ENCODE measurements at places on chromosomes 2 and 18.

GRCh38 chr2:159265171-159265576 lies 21.3 kb downstream of the WDSUB1 start:
- no peak for DNase-seq
- H3K27me3 ChIP-seq, result no peaks in the 10 kb centered on the region
- no peak overlapping the region for H3K4me3 ChIP-seq
- peaks cover 3% of the 10 kb centered on the region for H3K36me3 ChIP-seq
- H3K27ac ChIP-seq, result no peak overlapping the region

DNA sequence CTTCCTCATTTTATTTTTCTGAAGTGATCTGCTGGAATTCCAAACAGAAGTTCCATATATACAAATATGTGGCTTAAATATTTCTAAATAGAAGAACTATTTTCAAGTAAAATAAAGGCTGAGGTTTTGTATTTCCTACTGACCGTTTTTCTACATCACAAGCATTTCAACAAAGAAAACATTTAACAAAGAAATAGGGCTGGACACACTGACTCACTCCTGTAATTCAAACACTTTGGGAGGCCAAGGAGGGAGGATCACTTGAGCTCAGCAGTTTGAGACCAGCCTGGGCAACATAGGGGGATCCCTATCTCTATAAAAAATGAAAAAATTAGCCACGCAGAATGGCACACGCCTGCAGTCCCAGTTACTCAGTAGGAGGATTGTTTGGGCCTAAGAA lies 44.6 kb downstream of the TANK start:
- H3K27ac ChIP-seq, result no peak overlapping the region
- peaks cover 3% of the 10 kb centered on the region for H3K36me3 ChIP-seq
- no peak overlapping the region for H3K4me3 ChIP-seq
- no peaks in the 10 kb centered on the region for H3K4me1 ChIP-seq

GRCh38 chr18:37471637-37472036 lies 94.0 kb downstream of the CELF4 start:
- no peak overlapping the region for H3K4me3 ChIP-seq
- no peaks in the 10 kb centered on the region for H3K36me3 ChIP-seq
- H3K27me3 ChIP-seq, result no peaks in the 10 kb centered on the region
- H3K4me1 ChIP-seq, result no peaks in the 10 kb centered on the region
- no peak for DNase-seq

DNA sequence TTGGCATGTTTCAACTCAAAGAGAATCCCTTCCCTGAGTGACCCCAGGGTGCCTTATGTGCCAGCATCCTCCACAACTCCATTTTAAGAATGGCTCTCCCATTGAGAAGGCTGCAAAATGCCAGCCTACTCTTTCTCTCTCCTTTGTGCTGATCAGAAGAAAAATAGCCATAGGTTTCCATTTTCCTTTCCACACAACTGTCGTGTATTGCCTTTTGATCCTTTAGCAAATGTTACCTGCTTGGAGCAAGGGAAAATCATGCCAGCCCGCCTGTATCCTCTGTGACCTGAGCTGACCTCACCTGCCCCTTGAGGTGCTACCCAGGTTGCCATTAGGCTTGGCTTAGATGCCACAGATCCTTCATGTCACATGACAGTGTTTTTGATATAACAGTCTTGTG lies 38.8 kb downstream of the DPYSL5 start:
- H3K27me3 ChIP-seq, result no peaks in the 10 kb centered on the region
- H3K4me1 ChIP-seq, result no peaks in the 10 kb centered on the region
- H3K27ac ChIP-seq, result no peak overlapping the region
- no peak for DNase-seq
- no peaks in the 10 kb centered on the region for H3K36me3 ChIP-seq
- no peak overlapping the region for H3K4me3 ChIP-seq

GRCh38 chr18:65990944-65991708 lies 240.3 kb downstream of the CDH7 start:
- no peaks in the 10 kb centered on the region for H3K36me3 ChIP-seq
- no peak for DNase-seq
- H3K27ac ChIP-seq, result no peak overlapping the region
- no peaks in the 10 kb centered on the region for H3K27me3 ChIP-seq
- no peak overlapping the region for H3K4me3 ChIP-seq

- H3K27ac ChIP-seq, result no peak overlapping the region
- no peaks in the 10 kb centered on the region for H3K36me3 ChIP-seq
- no peak overlapping the region for H3K4me3 ChIP-seq
- H3K4me1 ChIP-seq, result no peaks in the 10 kb centered on the region
- H3K27me3 ChIP-seq, result no peaks in the 10 kb centered on the region
These were observed 204.2 kb downstream of the L3MBTL4 start for GRCh38 chr18:6210349-6211173.

- H3K27me3 ChIP-seq, result no peaks in the 10 kb centered on the region
- H3K4me1 ChIP-seq, result peaks cover 45% of the 10 kb centered on the region
- H3K36me3 ChIP-seq, result no peaks in the 10 kb centered on the region
- peak within 1 kb of the TSS; percentile 51 for H3K27ac ChIP-seq
- H3K4me3 ChIP-seq, result peak within 1 kb of the TSS; percentile 97
These were observed at the start of gene KIF3C for GRCh38 chr2:25982273-25982967. KIF3C (minus strand) TSS chr2:25982497; CDS start chr2:25981917, 580 bp downstream.

DNA sequence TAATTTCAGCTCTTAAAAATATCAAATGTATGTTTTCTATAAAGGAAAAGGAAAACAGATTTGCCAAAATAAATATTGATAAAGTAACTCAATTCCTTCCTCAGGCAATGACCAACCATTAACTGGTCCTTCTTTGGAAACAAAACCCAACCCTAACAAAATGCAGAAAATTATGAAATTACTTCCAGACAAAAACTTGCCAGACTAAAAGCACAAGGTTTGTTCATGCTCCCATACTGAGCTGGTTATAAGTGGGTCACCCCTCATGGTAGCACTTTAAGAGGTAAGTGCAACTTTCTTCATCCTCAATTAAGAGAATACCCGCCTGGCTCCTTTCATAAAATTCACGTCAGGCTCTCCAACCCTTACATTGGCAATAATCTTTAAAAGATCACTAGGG lies 31.1 kb upstream of the TTC32 start:
- peaks cover 9% of the 10 kb centered on the region for H3K4me1 ChIP-seq
- H3K27ac ChIP-seq, result peak overlapping the region; percentile 17
- H3K27me3 ChIP-seq, result no peaks in the 10 kb centered on the region
- no peak for DNase-seq

DNA sequence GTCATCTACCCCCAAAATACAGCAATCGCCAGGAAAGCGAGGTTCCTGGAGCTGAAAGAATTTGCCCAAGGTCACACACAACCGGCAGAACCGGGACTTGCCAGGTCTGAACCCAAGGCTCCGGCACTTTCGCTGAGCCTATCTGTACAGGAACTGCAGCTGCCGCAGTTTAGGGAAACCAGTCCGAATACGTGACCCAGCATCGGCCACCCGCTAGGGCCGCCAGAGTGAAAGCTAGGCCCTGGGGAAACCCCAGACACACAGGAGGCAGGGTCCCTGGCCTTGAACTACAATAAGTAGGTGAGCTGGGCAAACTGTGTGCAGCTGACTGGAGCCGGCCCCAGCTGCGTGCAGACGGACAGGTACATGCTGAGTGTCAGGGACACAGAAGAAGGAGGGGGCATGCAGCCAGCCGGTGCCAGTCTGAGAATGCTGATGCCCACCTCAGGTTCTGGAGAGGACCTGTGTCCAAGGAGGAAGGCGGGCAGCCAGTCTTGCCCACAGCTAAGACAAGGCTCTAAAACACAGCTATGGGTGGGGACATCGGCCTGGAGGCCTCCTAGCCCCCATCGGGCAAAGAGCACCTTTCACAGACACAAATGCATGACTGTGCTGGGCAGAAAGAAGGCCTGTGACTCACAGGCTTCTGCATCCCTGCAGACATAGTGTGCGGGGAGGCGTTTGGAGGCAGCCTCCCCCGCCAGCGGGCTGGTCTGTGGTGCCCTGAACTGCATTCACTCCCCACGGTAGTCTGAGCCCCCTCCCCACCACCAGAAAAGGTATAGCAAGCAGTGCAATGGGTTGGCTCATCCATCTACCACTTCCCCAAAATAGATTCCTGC lies 107.4 kb upstream of the ID2 start:
- no peaks in the 10 kb centered on the region for H3K36me3 ChIP-seq
- H3K4me1 ChIP-seq, result peaks cover 5% of the 10 kb centered on the region
- H3K4me3 ChIP-seq, result no peak overlapping the region
- H3K27me3 ChIP-seq, result no peaks in the 10 kb centered on the region

- no peaks in the 10 kb centered on the region for H3K27me3 ChIP-seq
- H3K4me1 ChIP-seq, result peaks cover 12% of the 10 kb centered on the region
- H3K4me3 ChIP-seq, result peak overlapping the region; percentile 96
- H3K36me3 ChIP-seq, result no peaks in the 10 kb centered on the region
- no peak for DNase-seq
These were observed 1.6 kb downstream of the PLCL1 start for GRCh38 chr2:197805715-197806633.

DNA sequence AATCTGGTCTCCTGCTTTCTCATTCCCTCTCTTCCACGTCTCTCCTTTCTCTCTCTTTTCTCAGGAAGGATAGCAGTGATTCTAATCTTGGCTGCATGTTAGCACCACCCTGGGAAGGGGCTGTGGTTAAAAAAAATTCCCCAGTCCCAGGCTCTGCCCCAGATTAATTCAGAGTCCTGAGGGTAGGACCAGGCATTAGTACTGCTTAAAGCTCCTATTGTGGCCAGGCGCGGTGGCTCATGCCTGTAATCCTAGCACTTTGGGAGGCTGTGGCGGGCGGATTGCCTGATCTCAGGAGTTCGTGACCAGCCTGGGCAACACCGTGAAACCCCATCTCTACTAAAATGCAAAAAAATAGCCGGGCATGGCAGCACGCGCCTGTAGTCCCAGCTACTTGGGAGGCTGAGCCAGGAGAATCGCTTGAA lies 35.4 kb upstream of the EML4 start:
- peak overlapping the region; percentile 64 for H3K4me3 ChIP-seq
- peaks cover 35% of the 10 kb centered on the region for H3K4me1 ChIP-seq
- peak overlapping the region; percentile 57 for H3K27ac ChIP-seq
- DNase-seq, result no peak
- H3K27me3 ChIP-seq, result no peaks in the 10 kb centered on the region

- peak overlapping the region; percentile 93 for H3K4me3 ChIP-seq
- no peaks in the 10 kb centered on the region for H3K36me3 ChIP-seq
- no peak overlapping the region for H3K27ac ChIP-seq
- DNase-seq, result no peak
These were observed 2.1 kb downstream of the FZD5 start for GRCh38 chr2:207767461-207768167.

GRCh38 chr2:95165030-95165370 lies 609 bp upstream of the ZNF2 start:
- peak overlapping the region; percentile 93 for H3K27ac ChIP-seq
- no peak for DNase-seq
- H3K36me3 ChIP-seq, result no peaks in the 10 kb centered on the region
- no peaks in the 10 kb centered on the region for H3K27me3 ChIP-seq
- H3K4me1 ChIP-seq, result peaks cover 4% of the 10 kb centered on the region

DNA sequence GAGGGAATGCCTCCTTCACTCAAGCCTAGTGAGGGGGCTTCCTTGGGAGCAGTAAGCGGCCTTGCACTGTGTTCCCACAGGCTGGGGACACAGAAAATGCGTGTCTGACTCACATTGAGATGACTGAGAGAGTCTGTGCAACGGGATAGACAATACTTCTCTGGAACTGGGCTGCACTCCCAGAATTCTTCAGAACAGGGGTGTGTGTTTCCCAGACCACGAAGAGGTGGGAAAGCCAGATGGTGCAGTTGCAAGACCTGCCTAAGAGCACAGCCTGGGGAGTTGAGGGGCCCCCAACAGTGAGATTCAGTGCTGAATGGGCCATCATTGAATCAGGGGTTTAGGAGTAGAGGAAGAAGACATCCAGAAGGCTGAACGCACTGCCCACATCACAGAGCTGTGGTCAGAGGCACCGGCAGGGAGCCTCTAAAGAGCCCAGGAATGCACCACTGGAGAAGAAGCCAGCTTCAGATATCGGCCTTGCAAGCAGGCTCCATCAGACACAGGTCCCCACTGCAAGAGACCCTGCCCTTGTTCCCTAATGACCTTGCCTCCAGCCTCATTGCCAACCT lies 36.6 kb upstream of the MRPL19 start:
- no peaks in the 10 kb centered on the region for H3K27me3 ChIP-seq
- no peak overlapping the region for H3K27ac ChIP-seq
- no peak overlapping the region for H3K4me3 ChIP-seq

DNA sequence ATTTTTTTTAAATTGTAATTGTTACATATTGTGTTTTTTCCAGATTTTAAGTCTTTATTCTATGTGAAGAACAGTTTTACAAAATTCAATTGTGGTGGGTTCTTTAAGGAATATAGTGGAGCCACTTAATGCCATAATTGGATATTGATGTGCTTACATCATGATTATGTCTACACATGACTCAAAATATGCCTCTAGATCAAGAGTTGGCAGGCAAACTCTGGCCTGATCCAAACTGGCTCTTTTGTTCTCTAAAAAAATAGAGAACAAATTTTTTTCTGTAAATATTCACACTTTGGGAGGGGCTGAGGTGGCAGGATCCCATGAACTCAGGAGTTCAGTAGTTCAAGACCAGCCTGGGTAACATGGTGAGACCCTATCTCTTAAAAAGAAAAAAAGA lies 8.3 kb downstream of the EHBP1 start:
- peaks cover 8% of the 10 kb centered on the region for H3K4me1 ChIP-seq
- H3K27me3 ChIP-seq, result no peaks in the 10 kb centered on the region
- H3K36me3 ChIP-seq, result no peaks in the 10 kb centered on the region
- no peak overlapping the region for H3K4me3 ChIP-seq
- DNase-seq, result no peak
- no peak overlapping the region for H3K27ac ChIP-seq

GRCh38 chr18:8721716-8722115 lies 16.4 kb downstream of the MTCL1 start:
- DNase-seq, result no peak
- H3K27ac ChIP-seq, result no peak overlapping the region
- no peaks in the 10 kb centered on the region for H3K4me1 ChIP-seq
- H3K36me3 ChIP-seq, result no peaks in the 10 kb centered on the region
- H3K27me3 ChIP-seq, result no peaks in the 10 kb centered on the region

GRCh38 chr2:72148837-72149555 lies 1.3 kb upstream of the CYP26B1 start:
- peak overlapping the region; percentile 72 for H3K4me3 ChIP-seq
- peaks cover 26% of the 10 kb centered on the region for H3K4me1 ChIP-seq
- no peak for DNase-seq
- H3K27ac ChIP-seq, result no peak overlapping the region
- no peaks in the 10 kb centered on the region for H3K27me3 ChIP-seq
- H3K36me3 ChIP-seq, result no peaks in the 10 kb centered on the region

GRCh38 chr2:83055376-83056010 lies 1403.6 kb downstream of the SUCLG1 start:
- H3K27me3 ChIP-seq, result no peaks in the 10 kb centered on the region
- DNase-seq, result no peak
- H3K36me3 ChIP-seq, result no peaks in the 10 kb centered on the region

DNA sequence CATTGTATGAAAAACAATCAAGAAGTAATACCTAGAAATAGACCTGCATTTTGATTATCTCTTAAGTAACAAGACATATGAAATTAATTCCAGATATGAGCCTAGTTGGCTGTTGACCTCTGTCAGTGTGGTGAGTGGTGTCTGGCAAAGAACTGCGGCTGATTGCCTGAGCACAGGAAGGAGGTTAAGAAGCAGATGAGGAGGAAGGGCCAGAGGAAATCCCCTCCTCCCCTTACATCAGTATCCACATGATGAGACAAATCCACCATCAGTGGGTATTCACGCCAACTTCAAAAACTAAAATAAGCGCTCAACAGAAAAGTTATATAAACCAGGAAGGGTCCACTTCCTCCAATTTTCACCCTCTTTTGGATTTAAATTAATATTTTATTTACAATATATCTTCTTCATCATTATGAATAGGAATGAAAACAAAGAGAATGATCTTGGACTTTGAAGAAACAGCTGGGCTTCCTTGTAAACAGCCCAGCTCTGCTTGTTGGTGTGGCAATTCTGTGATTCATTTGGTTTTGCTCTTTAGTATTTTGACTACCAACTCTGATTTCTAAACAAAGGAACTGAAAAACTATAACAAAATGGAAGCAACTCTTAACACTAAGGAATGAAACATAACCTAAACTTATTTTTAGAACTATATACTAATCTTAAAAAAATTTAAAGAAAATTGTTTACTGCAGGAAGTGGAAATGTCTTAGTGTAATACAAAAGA lies 27.3 kb downstream of the RFTN2 start:
- no peaks in the 10 kb centered on the region for H3K27me3 ChIP-seq
- peaks cover 12% of the 10 kb centered on the region for H3K36me3 ChIP-seq
- H3K4me1 ChIP-seq, result no peaks in the 10 kb centered on the region
- no peak overlapping the region for H3K27ac ChIP-seq
